ENCODE measurements at places on chromosomes 12 and 14.

DNA sequence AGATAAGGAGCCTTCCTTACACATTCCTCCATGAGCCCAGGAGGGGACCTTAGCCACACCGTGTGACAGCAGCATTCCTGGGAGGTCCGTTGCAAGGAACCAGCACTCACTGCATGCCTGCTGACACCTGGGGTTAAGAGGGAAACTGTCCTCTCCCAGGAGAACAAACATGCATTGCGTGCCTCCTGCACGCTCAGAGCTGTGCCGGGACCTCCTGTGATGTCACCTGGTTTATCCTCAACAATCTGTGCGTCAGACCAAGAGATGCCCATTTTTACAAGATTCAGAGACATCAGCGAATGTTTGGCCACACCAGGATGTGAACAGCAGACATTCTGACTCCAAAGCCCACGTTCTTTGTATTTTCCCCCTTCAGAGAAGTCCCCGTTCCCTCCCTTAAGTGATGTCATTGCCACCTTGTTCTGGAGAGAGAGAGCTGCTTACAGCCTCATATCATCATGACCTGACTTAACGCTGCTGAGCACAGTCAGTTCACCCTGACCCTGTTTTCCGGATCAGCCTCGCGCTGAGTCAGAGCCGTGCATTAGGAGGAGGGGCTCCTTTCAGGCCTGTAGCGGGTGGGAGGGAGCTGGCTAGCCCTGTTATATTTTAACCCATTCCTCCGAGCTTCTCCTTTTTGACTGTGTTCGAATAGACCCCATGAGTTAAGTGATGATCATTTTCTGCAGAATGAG lies 36.2 kb downstream of the TMEM120B start:
- peaks cover 20% of the 10 kb centered on the region for H3K36me3 ChIP-seq
- H3K27ac ChIP-seq = no peak overlapping the region
- no peak for DNase-seq
- H3K4me1 ChIP-seq = no peaks in the 10 kb centered on the region
- no peaks in the 10 kb centered on the region for H3K27me3 ChIP-seq

DNA sequence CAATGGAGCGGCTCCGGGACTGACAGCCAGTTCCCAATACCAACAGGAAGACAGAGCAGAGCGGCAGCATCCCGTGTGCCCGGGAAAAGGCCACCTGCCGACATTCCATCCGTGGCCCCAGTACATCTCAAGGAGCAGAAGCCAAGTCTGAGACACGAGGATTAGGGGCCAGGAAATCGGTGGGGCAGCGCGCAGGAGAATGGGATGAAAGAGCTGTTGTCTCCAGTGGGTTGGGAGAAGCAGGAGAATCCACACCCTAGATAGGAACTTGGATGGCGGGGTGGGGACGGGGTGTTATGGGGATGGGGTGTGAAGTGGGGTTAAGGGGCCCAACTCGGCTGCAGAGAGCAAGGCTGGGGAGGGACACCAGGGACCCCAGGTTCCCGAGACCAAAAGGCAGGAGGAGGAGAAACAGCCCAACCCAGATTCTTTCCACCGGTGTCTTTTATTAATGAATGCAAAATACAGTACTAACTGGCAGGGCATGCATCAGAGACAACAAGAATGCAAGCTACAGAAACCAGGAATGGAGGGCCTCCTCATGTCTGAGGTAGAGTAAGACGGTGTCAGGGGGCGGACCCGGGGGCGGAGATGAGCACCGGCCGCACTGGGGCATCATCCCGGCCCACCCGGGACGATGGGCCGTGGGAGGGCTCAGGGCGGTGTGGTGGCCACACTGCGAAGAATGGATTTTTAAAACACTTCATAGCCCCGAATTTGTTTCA lies 50.3 kb downstream of the BEGAIN start:
- H3K4me1 ChIP-seq = peaks cover 4% of the 10 kb centered on the region
- no peak overlapping the region for H3K4me3 ChIP-seq
- DNase-seq = no peak
- H3K27ac ChIP-seq = no peak overlapping the region
- no peaks in the 10 kb centered on the region for H3K36me3 ChIP-seq
- H3K27me3 ChIP-seq = no peaks in the 10 kb centered on the region

DNA sequence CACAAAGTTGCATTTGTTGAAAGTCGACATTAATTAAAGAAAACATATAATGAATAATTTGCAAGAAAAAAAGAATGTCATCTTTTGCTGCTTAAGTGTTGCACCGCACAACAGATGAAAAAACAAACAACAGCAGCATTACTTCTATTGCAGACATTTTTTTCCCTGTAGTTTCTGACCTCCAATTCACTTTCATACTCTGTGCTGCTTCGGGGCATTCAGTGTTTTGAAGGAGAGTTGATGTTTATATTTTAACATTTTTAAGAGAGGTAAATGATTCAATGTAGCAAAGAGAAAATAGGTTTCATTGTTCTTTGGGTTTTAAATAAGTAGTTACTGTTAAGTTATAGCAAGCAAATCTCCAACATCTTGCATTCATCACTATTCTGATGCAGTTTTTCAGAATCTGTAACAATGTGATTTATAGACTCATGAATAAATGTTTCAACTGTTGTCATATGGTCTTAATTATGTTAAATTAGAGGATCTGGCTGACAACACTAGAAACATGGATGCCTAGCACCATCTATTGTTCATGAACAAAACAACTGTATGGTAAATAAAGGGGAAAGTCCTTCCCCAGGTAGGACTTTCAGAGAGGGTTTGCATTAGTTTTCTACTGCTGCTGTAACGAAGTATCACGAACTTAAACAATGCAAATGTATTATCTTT lies 168.1 kb downstream of the BCAT1 start:
- H3K4me1 ChIP-seq = no peaks in the 10 kb centered on the region
- no peak for DNase-seq
- H3K27ac ChIP-seq = no peak overlapping the region
- H3K27me3 ChIP-seq = peaks cover 13% of the 10 kb centered on the region

- peaks cover 26% of the 10 kb centered on the region for H3K4me1 ChIP-seq
- peaks cover 13% of the 10 kb centered on the region for H3K27me3 ChIP-seq
- peaks cover 2% of the 10 kb centered on the region for H3K36me3 ChIP-seq
- no peak for DNase-seq
Measured at GRCh38 chr12:106284358-106285105, 18.0 kb upstream of the TCP11L2 start.

DNA sequence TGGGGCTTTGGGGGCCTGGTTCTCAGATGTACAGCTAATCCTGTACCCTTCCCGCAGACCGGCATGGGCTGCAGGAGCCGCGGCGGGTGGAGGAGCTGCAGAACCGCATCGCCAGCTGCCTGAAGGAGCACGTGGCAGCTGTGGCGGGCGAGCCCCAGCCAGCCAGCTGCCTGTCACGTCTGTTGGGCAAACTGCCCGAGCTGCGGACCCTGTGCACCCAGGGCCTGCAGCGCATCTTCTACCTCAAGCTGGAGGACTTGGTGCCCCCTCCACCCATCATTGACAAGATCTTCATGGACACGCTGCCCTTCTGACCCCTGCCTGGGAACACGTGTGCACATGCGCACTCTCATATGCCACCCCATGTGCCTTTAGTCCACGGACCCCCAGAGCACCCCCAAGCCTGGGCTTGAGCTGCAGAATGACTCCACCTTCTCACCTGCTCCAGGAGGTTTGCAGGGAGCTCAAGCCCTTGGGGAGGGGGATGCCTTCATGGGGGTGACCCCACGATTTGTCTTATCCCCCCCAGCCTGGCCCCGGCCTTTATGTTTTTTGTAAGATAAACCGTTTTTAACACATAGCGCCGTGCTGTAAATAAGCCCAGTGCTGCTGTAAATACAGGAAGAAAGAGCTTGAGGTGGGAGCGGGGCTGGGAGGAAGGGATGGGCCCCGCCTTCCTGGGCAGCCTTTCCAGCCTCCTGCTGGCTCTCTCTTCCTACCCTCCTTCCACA lies 7.6 kb downstream of the NR4A1 start:
- H3K27me3 ChIP-seq = no peaks in the 10 kb centered on the region
- H3K4me1 ChIP-seq = peaks cover 6% of the 10 kb centered on the region
- peaks cover 38% of the 10 kb centered on the region for H3K36me3 ChIP-seq
- DNase-seq = no peak
- no peak overlapping the region for H3K27ac ChIP-seq
- no peak overlapping the region for H3K4me3 ChIP-seq

GRCh38 chr12:24770821-24771220 lies 178.1 kb downstream of the BCAT1 start:
- no peak overlapping the region for H3K27ac ChIP-seq
- H3K4me3 ChIP-seq = no peak overlapping the region
- no peaks in the 10 kb centered on the region for H3K36me3 ChIP-seq
- H3K27me3 ChIP-seq = no peaks in the 10 kb centered on the region

DNA sequence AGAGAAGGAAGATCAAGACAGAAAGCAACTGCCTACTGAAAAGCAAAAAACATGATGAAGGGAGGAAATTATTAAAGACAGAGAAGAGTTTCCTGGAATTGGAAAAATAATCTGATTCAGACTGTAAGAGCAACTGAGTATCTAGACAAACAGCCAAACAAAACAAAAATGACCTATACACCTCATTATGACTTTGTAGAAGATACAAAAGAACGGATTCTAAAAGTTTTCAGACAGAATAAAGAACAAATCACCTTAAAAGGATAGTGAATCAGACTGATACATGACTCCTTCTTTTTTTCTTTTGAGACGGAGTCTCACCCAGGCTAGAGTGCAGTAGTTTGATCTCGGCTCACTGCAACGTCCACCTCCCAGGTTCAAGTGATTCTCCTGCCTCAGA lies 10.4 kb downstream of the OSBPL8 start:
- no peaks in the 10 kb centered on the region for H3K27me3 ChIP-seq
- no peak for DNase-seq
- H3K27ac ChIP-seq = no peak overlapping the region
- peaks cover 7% of the 10 kb centered on the region for H3K36me3 ChIP-seq
- H3K4me3 ChIP-seq = no peak overlapping the region

GRCh38 chr14:50452979-50453705 lies 56.5 kb upstream of the CDKL1 start:
- H3K4me3 ChIP-seq = no peak overlapping the region
- peaks cover 40% of the 10 kb centered on the region for H3K36me3 ChIP-seq
- H3K27me3 ChIP-seq = no peaks in the 10 kb centered on the region

GRCh38 chr12:56864318-56864717 lies 69.9 kb downstream of the SDR9C7 start:
- DNase-seq = no peak
- H3K36me3 ChIP-seq = peaks cover 8% of the 10 kb centered on the region
- H3K27ac ChIP-seq = no peak overlapping the region
- no peaks in the 10 kb centered on the region for H3K4me1 ChIP-seq
- peaks cover 15% of the 10 kb centered on the region for H3K27me3 ChIP-seq

DNA sequence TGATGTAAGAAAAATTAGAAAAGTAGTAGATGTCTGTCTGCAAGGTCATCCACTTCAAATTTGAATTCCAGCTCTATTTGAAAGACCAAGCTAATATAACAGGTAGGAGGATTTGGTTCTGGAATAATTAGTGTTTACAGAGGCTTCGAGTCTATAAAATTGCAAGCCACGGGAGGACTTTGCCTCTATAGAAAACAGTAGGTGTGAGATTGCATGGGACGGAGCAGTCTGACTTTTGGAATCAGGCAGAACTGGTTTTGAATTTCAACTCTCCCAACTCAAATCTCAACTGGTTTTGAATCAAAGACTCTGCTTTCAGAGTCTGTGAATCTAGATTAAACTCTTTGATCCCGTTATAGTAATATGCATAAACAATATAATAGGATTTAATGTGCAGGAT lies 82.4 kb downstream of the PIK3C2G start:
- no peak overlapping the region for H3K4me3 ChIP-seq
- H3K4me1 ChIP-seq = no peaks in the 10 kb centered on the region
- H3K36me3 ChIP-seq = no peaks in the 10 kb centered on the region
- DNase-seq = no peak
- no peaks in the 10 kb centered on the region for H3K27me3 ChIP-seq

DNA sequence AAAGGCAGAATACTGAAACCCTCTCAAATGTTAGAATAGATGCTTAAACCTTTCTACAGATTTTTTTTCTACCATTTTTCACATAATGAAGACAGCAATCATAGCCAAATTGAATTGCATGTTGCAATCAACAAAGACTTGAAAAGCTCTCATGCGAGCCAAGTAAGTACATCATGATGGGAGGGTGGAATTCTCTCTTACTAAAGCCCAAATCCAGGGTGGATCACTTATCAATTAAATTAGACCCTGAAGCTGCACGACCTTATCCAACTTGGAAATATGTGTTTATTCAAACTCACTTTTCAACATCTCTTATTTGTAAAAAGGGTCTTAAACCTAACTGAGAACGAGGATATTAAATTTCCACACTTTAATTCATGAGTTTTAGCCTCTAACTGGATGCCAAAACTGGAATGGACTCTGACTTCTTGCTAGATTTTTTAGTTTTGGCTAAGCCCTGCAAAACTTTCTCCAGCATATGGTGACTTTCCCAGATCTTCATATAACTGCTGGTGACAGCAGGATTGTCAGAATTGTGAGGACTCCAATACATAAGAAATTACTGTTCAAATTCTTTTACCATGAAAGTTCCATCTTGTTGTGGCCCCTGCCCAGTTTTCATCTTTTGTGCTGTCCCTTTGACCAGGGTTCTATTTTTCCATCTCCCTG lies 53.6 kb downstream of the HECTD4 start:
- H3K4me3 ChIP-seq = no peak overlapping the region
- no peaks in the 10 kb centered on the region for H3K27me3 ChIP-seq
- no peak overlapping the region for H3K27ac ChIP-seq
- H3K4me1 ChIP-seq = peaks cover 6% of the 10 kb centered on the region
- no peak for DNase-seq

All from activated CD8-positive, alpha-beta T cell treated with anti-CD3 and anti-CD28 coated beads for 36 hours (primary cell).